ENCODE measurements at places on chromosomes 7 and 10. TPM values are rescaled to one million over a fixed set of nuclear protein-coding genes. Genes with fewer than 3 reads are reported as not detected.

Gene PVRIG
- polyA plus RNA-seq = 8.5 TPM

Gene RAB18
- 95.8 TPM for polyA plus RNA-seq

Gene UCN3
- 1.1 TPM for polyA plus RNA-seq

Gene NKX6-2
- 4.0 TPM for polyA plus RNA-seq

GRCh38 chr7:87328281-87328680, 17.2 kb upstream of the CROT start:
- no peak for DNase-seq

DNA sequence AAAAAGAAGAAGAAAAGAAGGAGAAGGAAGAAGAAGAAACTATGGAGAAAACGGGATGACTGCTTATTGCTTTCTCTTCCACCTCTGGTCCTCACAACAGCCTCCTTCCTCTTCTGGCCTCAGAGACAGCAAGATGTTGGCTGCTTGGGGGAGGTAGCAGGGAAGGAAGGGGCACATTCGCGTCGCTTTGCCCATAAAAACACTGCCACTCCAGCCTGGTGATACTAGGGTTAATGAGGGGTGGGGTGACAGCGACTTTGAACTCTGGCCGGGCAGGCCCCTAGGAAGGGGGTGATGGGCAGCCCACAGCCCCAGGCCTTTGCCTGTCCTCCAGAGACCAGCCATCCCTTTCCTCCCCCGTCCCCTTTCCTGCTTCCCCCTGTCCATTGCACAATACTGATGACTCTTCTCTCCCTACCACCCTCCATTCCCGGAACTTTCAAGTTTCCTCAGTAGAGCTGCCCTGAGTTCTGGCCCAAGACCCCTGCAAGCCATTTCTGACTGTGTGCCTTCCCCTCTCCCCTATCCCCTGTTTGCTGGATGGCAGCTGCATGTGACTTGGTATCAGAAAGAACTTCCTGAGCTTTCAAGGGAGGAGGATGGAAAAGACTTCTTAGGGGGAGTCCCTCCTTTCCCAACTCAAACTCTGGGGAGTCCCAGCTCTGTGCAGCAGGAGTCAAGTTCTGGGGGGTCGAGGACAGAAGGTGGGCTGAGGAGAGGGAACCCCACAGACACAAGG, 2.2 kb upstream of the CUEDC2 start:
- no peak for DNase-seq
